H9 (cell line): ENCODE measurements at places on chromosomes 5 and 9. TPM values are rescaled to one million over a fixed set of nuclear protein-coding genes. Genes with fewer than 3 reads are reported as not detected.
A peak's percentile ranks its signal among the peaks of the same experiment; 100 is the strongest.

DNA sequence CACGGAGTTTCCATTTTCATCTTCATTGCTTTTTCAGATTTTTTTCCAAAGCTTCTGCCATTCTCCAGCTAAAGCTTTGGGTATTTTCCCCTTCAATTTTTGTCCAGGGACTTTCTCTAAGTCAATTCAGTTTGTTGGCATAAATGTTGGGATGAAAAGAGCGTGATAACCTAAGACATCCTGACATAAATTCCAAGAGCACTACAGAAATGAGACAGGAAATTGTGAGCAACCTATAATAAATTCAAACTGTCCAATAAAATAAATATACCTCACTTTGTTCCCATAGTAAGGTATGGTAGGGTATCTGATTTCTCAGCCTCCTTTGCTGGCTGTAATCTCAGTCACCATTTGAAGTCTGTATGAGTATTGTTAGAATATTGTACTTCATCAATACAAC is 8.4 kb downstream of the ADAMTSL1 start:
- DNase-seq = no peak

GRCh38 chr9:132446887-132447286 is 36.9 kb downstream of the CFAP77 start:
- DNase-seq = no peak

DNA sequence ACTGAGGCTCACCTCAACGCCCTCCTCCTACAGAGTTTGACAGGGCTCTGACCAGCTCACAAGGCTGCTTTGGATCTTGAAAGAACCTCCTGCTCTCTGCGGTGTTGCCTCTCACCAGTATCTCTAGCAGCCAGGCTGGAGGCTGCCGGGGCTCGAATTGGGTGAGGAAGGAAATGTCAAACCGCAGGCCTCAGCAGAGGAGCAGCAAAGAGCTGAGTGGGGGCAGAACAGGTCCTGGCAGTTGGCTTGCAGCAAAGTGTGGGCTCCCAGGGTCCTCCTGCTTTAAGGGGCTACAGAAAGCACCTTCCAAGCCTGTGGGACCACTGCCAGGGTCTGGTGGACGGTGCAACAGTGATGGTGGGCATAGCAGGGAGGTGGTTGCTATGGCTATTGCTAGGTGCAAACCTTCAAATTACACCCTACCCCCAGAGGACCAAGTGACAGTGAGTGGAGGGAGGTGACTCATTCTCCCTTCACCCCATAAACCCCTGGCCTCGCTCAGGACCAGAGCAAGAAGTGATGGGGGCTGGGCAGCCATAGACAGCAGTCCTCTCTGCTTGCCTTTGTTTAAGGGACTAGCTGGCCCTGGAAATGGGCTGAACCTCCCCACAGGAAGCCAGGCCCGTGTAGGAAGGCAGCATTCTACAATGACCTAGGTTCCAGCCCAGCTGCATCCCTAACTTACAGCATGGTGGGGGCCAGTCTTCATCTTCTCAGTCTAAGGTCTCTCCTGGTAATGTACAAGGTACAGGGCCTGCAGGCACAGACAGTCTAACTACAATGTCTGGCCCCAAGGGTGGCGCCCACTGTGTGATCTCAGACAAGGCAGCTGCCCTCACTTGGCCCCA is 18.7 kb downstream of the LCP2 start:
- peak; percentile 45 for DNase-seq

GRCh38 chr5:83542839-83543238 is 71.3 kb downstream of the VCAN start:
- no peak for DNase-seq

- no peak for DNase-seq
Measured at GRCh38 chr5:111927191-111927590, 170.2 kb upstream of the NREP start.

Gene ITK
- total RNA-seq = 0.22 TPM in 2 replicates

Gene RANBP17
- total RNA-seq = 16.5 and 20.0 TPM in 2 replicates

Gene TAS2R1
- total RNA-seq = not detected in 2 replicates

Gene SLCO4C1
- 4.8 and 5.6 TPM in 2 replicates for total RNA-seq
